ENCODE measurements at places on chromosomes 7 and 10. TPM values are rescaled to one million over a fixed set of nuclear protein-coding genes. Genes with fewer than 3 reads are reported as not detected.

Gene BAIAP2L1
- total RNA-seq = 59.7 TPM

Gene LGI1
- total RNA-seq = 1.1 TPM

Gene TMEM184A
- total RNA-seq = 49.9 TPM

Gene ERCC6
- 26.5 TPM for total RNA-seq

Gene HTR5A
- total RNA-seq = not detected
